CMK (cell line): ENCODE measurements at places on chromosomes 5 and 9.

DNA sequence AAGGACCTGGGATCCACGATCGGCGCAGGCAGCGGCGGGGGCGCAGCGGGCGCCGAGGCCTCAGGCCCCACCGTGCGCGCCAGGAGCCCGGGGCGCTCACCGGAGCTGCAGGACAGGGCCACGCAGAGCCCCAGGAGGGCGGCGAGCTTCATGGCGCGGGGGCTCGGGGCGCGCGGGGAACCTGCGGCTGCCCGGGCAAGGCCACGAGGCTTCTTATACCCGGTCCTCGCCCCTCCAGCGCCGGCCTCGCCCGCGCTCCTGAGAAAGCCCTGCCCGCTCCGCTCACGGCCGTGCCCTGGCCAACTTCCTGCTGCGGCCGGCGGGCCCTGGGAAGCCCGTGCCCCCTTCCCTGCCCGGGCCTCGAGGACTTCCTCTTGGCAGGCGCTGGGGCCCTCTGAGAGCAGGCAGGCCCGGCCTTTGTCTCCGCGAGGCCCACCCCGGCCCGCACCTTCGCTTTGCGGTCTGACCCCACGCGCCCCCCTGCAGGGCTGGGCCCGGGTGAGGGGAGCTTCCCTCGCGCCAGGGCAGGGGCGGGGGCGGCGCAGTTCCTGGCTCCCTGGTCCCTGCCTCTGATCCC lies at the start of gene SCGB3A1:
Gene SCGB3A1, minus strand, starts transcription at position 189 of the 577 bp plus-strand sequence. Its CDS starts 37 bp downstream, at position 152.
- no peak for DNase-seq

- no peak for DNase-seq
Observed at GRCh38 chr5:36647046-36647445, 40.6 kb downstream of the SLC1A3 start.

- no peak for DNase-seq
Observed at GRCh38 chr5:142836048-142836447, 65.9 kb downstream of the ARHGAP26 start.

DNA sequence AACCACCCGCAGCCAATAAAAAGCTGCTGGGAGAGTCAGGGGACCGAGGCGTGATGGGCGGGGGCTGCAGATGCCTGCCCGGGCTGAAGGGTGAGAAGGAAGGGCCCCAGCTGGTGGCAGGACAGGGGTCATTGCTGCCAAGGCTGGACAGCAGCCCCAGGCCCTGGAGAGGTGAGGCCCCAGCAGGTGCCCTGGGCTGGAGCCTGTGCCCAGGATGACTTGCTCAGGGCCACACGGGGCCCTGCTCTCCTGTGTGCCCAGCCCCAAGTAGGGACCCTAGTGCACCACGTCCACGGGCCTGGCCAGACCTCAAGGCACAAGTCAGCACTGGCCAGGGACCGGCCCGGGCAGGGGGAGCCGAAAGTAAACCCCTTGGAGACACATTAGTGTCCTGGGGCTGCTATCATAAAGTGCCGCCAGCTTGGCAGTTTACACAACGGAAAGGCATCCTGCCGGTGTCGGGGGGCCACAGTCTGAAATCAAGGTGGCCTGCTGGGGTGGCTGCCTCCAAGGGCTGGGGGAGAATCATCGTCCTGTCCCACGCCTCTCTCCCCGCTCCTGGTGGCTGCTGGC lies 22.0 kb downstream of the LHX3 start:
- no peak for DNase-seq

GRCh38 chr5:143826951-143827444 lies 15.0 kb downstream of the HMHB1 start:
- no peak for DNase-seq

DNA sequence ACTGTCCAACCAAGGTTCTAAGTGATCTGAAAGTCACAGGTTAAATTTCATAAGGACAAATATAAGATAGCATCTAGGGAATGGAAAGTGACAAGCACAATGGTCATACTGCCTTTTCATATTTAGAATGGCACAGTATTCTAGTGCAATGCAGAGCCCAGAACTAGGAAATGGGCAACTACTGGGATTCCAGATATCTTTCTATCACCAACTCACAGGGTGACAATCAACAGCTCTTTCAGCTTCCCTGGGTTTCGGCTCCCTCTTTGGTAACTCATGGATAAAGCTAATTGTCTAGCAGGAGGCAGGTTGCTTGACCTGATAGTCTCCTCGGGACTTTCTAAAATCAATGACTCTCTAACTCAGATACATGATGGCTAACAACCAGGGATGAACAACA lies 60.4 kb downstream of the NR3C1 start:
- DNase-seq, result no peak

GRCh38 chr9:96574931-96575351 lies 44.7 kb downstream of the CDC14B start:
- no peak for DNase-seq

- no peak for DNase-seq
Observed at GRCh38 chr5:93708442-93708841, 33.0 kb downstream of the POU5F2 start.

- DNase-seq, result no peak
Observed at GRCh38 chr5:35230038-35230611, at the start of gene PRLR. PRLR (minus strand) TSS chr5:35230487; CDS start chr5:35089620, 140,867 bp downstream.

DNA sequence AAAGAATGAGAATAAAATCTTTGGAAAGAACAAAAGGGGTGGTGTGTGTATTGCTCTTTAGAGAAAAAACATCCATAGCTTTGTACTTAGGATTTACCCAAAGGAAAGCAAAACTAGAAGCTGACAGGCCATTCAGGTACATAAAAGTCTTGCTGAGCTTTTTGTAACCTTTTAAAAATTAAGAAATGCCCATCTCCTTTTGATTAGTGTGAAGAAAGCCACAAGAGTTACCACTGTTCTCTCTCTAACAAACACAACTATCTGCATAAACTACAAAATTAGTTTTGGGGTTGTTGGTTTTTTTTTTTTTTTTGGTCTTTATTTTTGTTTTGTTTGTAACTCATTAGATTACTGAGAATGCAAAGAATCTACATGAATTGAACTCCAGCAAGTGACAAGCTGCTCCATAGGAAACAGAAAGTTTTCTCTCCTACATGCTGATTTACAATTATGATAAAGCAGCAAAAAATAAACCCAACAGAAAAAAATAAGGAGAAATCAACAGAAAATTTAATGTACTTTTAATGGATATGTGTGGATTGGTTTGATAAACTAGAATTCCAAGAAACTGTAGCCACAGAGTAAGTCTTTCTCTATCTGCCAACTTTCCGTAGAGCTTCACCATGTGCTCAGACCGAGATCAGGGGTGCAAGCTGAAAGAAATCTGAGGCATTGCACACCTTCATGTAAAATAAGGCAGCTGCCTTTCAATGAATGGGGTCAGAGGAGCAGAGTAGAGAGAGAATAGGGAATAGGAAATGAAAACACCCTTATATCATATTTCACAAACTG lies 12.3 kb downstream of the BAAT start:
- no peak for DNase-seq
